Eye (tissue), 1 donor: ENCODE measurements at places on chromosomes 2 and 18.

DNA sequence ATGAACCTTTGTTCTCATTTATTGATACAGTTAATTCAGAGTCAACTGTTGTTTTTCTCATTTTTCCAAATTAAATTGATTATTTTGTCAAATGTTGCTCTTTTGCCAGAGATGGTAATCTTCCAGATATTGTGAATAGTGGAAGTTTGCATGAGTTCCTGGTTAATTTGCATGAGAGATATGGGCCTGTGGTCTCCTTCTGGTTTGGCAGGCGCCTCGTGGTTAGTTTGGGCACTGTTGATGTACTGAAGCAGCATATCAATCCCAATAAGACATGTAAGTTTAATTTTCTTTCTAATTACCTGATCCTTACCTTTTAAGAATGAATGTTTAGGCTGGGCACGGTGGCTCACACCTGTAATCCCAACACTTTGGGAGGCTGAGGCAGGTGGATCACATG lies 7.8 kb downstream of the CYP20A1 start:
- no peak for DNase-seq

DNA sequence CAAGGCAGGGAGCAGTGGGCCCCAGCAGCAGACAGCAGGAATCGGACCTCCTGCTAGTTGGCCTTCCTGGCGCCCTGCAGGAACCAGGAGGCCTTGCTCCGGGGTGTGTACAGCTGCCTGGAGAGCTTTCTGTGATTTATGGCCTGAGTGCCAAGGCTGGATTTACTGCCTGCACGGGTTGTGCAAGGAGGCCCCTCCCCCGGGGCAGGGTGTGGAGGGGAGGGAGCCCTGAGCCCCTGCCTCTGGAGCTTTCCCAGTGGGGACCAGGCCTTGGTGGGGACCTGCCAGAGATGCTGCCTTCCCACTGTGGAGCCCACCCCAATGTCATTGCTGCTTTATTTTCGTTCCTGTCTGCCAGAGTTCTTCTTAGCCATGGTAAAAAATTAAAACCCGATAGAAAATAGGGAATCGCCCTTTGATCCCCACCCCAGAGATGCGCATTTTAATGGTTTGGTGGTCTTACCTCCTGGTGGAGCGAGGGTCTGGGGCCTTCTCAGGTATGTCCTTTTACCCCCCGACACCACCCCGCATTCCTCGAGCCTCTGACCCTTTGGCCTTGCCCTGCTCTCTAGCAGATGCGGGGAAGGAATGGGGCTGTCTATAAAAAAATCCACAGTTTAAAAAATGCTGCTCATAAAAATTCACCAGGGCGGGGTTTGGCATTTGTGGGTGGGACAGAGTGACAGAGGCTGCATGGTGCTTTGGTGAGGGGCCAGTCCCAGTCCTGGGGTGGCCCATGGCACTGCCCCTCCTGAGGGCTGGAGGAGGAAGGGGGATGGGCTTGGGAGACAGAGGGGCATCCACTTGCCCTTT lies 6.9 kb upstream of the RALB start:
- DNase-seq: no peak

DNA sequence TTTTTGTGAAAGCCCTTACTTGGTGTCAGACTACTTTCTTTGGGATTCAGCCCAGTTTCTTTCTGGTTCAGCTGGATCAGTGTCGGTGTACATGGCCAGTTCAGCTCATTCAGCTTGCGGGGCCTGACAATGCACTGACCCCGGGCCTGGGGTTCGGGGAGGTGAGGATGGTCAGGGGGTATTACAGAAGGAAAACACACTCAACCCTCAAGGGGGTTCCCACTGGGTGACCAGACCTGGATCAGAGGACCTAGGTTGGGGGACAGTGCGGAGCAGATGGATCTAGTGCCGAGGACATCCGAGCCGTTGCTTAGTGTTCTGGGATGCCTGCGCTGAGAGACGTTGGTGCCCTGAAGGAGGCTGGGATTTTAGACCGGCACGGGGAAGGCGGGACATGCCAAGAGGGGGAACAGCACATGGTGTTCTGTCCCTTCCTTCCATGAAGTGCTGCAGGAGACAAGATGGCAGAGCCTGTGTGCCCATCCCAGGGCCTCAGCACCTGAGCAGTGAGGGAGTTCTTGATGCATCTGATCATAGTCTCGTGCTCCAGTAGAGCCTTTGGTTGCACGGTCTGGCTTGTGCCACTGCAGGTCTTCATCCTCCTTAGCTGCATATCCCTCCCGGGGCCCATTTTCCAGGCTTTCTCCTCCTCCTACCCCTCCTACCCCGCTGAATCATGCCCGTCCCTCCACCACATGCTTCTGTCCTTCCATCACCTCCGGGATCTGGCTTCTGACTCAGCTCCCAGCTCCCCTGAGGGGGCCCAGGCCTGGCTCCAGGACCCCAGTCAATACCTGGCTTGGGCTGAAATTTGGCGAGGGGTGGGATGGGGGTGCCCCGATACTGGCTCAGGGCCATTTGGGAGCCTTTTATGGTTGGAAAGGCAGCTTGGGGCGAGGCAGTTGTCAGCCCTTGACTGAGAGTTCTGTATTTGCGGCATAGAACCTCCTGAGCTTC lies 18.0 kb downstream of the SPEG start:
- DNase-seq: peak; percentile 30

GRCh38 chr18:363301-364085 lies 95.6 kb upstream of the THOC1 start:
- peak; percentile 33 for DNase-seq

DNA sequence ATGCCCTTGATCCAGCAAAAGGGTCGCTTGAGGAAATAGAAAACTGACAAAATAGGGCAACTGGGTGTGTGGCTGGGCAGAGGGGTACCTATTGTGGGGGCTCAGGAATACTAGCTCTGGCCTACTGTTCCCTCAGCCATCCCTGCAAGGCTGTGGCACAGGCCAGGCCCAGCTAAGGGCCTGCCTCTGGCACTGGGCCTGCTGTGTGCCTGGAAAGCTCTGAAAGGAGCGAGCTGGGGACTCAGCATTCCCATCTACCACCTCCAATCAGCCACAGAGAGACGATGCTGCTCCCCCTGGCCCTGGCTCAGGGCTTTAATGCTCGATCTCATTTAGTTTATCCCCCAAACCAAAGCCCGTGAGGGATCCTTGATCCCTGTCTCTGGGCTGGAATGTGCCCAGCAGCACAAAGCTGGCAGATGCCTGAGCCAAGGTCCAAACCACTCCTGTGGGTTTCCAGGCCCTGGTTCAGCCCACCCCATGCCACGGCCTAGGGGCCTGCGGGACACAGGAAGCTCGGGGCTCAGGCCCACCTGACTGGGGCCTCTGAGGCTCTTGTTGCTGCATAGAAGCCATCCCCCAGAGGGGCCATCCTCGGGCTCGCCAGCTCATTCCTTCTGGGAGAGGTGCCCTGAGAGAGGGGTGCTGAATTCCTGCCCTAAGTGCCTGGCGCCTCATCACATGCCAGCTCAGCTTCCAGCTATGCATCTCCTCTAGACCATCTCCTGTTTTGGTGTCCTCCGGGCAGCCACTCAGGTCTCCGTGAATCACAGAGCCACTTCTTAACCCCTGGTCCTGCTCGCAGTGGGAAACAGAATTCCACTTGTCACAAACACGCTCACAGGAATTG lies 43.0 kb upstream of the KCNF1 start:
- no peak for DNase-seq

DNA sequence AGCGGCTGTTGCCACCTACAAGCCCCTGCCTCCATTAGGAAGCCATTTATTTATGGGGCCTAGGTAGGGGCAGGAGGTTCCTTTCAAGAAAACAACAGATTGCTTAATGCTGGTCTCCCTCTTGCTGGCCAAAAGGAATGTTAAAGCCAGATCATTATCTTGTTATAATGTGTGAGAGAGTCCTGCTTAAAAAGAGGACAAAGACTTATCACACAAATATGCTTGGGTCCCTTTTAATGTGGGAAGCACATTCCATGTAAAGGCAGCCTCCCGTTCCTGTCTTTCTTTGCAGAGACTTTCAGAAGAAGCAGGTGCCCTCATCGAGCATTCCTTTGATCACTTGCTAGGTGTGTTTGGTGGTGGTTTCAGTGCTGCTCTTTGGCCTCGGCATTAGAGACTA lies 76.4 kb downstream of the AGAP1 start:
- DNase-seq: no peak

DNA sequence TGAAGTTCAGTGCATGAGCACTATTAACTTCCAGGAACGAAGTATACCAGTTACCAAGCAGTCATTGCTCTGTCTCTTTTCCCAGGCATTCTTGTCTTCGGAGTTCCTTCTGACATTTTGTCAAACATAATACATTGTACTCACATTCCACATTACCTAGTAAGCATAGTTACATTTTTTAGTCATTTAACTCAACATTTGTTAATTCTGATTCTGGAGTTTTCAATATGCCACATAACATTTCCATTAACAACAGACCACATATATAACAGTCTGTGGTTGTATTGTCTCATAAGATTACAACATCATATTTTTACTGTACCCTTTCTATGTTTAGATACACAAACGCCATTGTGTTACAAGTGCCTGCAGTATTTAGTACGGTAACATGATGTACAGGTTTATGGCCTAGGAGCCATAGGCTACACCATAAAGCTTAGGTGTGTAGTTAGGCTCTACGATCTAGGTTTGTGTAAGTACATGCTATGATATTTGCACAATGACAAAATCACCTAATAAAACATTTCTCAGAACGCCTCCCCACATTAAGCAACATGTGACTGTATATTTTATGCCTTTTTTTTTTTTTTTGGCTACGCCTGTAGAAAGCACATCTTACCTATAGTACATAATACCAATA lies 187.1 kb downstream of the DYM start:
- DNase-seq: no peak

DNA sequence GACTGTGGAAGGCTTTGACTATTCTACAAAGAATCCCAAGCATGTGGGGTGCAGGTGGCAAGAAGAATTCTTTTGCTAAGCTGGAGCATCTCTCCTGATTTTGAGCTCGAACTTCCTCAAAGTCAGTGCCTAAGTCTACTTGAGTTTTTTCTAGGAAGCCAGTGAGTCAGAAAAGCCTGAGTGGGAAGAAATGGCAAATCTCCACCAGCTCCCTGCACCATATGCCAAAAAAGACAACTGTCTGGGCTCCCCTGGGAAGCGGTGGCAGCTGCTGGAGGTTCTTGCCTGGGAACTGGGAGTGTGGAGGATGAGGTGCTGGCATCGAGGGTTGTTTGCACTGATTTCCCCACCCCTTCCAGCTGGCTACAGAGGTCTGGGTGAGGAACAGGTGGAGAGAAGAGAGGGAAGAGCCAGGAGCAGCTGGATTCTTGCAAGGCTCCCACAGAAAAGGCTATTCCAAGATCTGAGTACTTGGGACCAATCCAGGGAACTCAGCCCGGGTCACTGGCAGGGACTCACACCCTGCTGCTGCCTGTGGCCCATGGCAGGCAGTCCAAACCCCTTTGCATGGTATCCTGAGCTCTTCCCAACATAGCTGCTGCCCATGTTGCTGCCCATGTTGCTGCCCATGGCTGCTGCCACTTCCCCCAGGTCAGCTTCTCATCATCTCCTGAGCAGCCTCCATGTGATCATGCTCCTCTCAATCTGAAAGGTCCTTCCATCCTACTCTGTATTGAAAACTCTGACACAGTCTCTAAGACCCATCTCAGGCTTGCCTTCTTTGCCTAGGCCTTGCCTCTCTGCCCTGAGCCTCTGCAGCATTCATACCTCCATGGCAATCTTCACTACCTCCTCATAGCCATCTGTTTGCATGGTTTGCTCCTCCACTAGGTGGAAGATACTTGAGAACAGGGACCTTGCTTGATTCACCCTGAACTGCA lies 128.3 kb upstream of the SPATS2L start:
- DNase-seq: peak; percentile 54

GRCh38 chr2:227323818-227324217 lies 1.2 kb upstream of the MFF start:
- DNase-seq: no peak

- no peak for DNase-seq
Observed at GRCh38 chr2:16729335-16729734, 63.7 kb upstream of the CYRIA start.
